ENCODE measurements at places on chromosomes 7 and 10. TPM values are rescaled to one million over a fixed set of nuclear protein-coding genes. Genes with fewer than 3 reads are reported as not detected.

DNA sequence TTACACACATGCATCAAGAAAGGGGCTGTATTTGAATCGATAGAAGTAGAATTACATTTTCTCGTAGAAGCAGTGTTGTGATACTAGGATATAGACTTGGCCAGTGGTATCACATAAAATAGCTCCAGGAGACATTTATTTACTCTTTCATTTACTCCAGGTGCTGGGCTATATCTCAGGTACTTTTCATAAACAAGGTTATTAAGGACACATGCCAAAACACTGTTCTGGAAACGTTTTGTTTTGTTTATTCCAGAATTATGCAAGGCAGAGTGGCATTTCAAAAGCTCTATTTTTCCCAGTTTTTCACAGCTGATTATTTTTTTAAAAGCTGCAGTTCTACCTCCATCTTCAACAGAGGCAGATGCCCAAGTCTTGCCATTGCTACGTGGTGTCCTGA, 37.8 kb upstream of the SEC61G start:
- DNase-seq = no peak

The CNPY1 gene
- not detected for polyA plus RNA-seq

DNA sequence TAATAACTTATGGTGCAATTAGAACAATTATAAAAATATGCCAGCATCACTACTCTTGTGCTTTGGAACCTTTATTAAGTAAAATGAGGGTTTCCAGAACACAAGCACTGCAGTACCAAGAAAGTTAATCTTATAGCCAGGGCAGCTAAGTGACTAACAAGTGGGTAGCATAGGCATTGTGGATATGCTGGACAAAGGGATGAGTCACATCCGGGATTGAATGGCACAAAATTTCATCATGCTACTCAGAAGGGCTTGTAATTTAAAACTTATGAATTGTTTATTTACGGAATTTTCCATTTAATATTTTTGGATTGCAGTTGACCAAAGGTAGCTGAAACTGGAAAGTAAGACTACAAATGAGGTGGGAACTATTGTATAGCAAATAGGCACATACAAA, 250.6 kb downstream of the C7orf25 start:
- DNase-seq = no peak

The MUC3A gene
- polyA plus RNA-seq = 0.57 TPM

- no peak for DNase-seq
Observed at GRCh38 chr10:112973046-112973445, 23.0 kb downstream of the TCF7L2 start.

Measured in right renal pelvis (tissue), 4 donors.